NCI-H1417 (cell line): ENCODE measurements at places on chromosomes 2 and 18.
A peak's percentile ranks its signal among the peaks of the same experiment; 100 is the strongest.

GRCh38 chr2:63497576-63497975 lies 90.7 kb downstream of the WDPCP start:
- DNase-seq = no peak

DNA sequence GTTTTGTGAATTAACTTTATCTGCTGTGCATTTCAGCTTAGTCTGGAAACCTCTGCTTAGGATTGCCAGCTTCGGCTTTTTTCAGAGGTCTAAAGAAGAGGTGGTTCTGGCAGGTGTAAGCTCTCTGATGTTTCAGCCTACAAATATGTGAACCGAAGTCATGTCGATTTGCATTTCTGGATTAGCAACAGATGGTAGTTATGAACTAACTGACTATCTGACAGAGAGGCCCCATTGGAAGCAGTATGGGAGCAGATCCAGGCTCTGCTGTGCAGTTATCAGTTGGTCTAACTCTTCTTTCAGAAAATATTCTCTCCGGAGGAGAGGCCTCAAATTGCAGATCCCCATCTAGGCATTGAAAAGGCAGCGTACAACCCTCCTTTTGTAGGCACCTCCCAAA lies 32.7 kb upstream of the SPRED2 start:
- no peak for DNase-seq

DNA sequence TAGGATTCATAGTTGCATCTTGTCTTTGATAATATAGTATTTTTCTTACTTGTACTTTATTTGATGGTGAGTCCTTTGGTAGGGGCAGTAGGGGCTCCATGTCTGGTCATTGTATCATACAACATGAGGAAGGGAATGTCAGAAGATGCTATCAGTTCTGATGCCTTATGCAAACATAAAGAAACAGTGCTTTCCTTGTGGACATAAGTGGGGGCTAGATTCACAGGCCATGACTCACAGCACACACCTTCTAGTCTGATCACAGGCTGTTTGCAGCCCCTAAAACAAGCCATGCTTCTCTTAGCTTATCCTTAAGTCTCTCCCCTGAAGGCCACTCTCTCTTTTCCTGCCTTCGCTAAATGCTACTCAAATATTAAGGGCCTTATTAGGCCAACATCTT lies 10.7 kb upstream of the SLC14A1 start:
- no peak for DNase-seq

DNA sequence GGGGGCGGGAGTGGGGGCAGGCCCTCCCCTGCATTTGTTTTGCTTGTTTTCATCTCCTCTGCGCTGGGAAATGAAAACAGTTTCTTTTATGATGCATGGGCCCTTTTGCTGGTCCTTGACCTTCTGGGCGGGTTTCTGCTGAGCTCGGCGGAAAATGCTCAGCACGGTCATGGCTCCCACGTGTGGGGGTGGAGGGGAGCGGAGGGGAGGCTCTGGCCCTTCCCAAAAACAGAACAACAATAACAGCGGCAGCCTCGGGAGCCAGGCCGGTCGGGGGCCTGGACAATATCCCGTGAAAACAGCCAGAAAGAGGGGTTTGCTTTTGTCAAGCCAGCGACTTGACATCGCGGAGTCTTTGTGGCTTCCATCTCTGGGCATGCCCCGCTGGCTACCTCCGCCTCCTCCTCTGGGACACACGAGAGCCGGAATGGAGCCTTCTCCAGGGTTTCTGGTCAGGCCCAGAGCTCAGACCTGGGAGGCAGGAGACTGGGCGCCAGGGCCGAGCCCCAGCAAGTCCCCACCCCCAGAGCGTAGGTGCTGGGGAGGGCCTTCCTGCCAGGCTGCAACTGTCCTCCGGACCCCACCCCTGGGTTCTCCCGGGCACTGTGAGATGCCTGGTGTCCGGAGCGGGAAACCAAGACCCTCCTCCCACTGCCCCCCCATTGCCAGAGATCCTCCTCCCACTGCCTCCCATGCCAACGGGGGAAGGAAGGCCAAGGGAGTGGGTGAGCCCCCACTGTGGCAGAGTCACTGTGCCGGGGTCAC lies 35.9 kb upstream of the SNED1 start:
- peak; percentile 55 for DNase-seq

DNA sequence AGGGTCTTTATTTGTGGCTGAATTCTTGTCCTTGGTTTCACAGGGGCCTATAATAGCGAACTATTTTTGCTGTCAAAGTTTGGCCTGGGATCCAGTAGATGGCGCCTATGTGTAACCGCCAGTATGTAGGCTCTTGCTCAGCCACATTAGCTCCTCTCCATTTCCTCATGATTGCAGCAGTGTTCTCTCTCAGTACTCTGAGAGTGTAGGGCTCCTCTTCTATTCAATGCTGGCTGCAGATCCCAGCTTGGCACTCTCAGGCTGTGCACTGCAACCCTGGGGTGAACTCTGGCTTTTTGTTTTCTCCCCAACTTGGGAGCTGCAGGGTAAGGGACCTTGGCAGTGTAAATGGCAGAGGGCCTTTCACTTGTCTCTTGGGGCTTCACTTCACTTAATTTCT lies 344.6 kb upstream of the CHAC2 start:
- DNase-seq = peak; percentile 53

DNA sequence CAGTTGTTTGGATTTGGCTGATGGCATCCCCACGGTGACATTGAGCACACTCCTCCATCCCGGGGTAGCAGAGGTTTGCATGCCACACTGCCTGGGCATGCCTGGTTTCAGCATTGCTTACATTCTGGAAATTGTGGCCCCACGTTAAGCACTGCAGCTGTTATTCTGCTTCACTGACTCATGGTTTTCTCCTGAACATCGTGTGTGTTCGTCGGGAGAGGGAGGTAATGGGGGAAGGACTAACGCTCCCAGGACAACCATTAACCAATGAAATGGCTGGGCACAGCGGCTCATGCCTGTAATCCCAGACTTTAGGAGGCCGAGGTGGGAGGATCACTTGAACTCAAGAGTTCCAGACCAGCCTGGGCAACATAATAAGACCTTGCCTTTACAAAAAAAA lies 28.2 kb upstream of the YWHAQ start:
- DNase-seq = no peak
